ENCODE measurements at places on chromosomes 5 and 9.

DNA sequence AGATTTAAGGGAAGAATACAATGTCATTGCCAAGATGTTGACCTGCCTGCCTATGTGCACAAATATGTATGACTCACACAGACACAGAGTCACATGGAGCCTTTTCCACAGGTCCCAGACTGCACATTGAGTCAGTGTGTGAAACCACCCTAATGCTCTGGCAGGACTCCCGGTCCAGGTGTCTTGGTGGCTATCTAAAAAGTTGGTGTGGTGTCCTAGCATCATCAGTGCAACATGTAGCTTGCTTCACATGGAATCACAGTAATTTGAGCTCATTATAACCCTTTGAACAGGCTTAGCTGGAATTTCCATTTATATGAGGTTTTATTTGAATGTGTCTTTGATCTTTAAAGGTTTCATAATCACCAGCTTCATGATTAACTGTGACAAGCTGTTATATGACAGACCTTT is 10.7 kb downstream of the IFNA5 start:
- H3K4me1 ChIP-seq: no peaks in the 10 kb centered on the region
- no peaks in the 10 kb centered on the region for H3K36me3 ChIP-seq
- DNase-seq: no peak
- no peak overlapping the region for H3K4me3 ChIP-seq

GRCh38 chr9:4167728-4168127 is 132.1 kb downstream of the GLIS3 start:
- no peak overlapping the region for H3K4me3 ChIP-seq
- H3K36me3 ChIP-seq: no peaks in the 10 kb centered on the region
- DNase-seq: no peak
- H3K4me1 ChIP-seq: no peaks in the 10 kb centered on the region

- H3K27me3 ChIP-seq: peaks cover 15% of the 10 kb centered on the region
- H3K4me3 ChIP-seq: no peak overlapping the region
- no peak for DNase-seq
- peaks cover 6% of the 10 kb centered on the region for H3K36me3 ChIP-seq
Observed at GRCh38 chr9:88801214-88801796, 190.0 kb upstream of the S1PR3 start.

DNA sequence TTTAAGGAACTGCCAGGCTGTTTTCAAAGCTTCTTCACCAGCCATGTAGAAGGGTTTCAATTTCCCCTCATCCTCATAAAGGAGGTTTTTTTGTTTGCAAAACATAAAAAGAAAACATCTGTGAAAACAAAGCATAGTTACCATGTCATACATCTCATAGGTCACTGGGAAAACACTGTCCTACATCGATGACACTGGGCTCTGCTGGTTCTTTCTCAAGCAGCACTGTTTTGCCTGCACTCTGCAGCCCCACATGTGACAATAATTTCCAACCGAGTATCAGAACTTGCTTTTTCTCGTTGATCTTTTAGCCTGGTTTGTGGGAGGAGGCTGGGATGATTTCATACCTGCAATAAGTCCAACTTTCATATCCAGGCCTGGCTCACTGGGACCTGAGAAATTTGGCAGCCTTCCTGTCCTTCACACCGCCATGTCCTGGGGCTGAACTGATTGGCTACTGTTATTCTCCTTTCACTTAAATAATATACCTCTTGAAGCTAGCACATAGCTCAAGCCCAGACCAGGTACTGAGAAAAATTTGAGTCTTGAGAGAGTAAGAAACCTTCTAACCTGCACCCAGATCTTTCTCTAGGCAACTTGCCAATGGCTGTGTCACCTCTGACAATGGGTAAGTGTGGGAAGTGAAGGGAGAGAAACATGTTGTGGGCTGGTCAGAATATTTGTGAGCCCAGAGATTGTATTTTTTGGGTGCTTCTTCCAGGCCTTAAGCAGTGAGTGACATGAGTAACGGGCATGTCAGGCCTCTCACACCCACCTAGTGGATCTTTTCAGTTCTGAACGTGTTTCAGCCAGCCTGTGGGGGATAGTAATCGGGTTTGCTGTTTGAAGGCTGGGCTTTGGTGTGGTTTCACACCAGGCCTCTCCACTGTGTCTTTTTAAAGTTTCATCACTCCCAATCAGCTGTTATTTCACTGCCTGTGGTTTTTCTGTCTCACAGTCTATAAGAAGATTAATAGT is 502.8 kb downstream of the NTRK2 start:
- H3K36me3 ChIP-seq: peaks cover 2% of the 10 kb centered on the region
- no peaks in the 10 kb centered on the region for H3K27me3 ChIP-seq
- no peak overlapping the region for H3K4me3 ChIP-seq
- no peak for DNase-seq

- DNase-seq: no peak
- no peaks in the 10 kb centered on the region for H3K4me1 ChIP-seq
- H3K27me3 ChIP-seq: no peaks in the 10 kb centered on the region
- H3K27ac ChIP-seq: no peak overlapping the region
Observed at GRCh38 chr5:100877274-100877673, 25.8 kb downstream of the ST8SIA4 start.

DNA sequence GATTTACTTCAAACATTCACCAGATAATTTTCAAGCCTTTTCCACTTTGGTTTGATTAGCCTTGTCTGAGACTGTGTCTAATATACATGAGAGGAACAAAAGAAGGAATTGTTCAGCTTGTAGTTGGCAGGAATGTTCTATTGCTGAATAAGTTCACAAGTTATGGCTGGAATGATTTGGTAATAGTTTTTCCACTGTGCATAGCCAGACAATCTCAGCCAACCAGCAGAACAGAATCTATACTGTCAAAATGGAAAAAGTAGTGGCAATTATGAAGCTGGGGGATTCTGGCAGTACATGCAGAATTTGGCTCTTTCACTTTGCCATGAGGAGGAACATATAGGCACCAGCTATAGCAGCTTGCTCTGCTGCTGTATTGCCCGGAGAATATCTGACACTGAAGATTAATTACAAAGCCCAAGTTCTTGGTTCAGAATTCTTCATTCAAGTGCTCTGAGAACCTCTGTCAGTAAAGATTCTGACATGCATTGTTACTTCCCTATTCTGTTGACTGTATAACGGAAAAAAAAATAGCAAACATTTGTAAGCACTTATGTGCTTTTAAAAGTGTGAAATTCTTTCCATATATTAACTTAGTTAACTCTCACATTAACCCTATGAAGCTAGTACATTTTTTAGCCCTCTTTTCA is 150.6 kb downstream of the PRR16 start:
- no peaks in the 10 kb centered on the region for H3K36me3 ChIP-seq
- peaks cover 20% of the 10 kb centered on the region for H3K4me1 ChIP-seq
- no peaks in the 10 kb centered on the region for H3K27me3 ChIP-seq
- H3K4me3 ChIP-seq: no peak overlapping the region

GRCh38 chr5:33401482-33402390 is 39.0 kb upstream of the TARS1 start:
- DNase-seq: no peak
- H3K4me1 ChIP-seq: no peaks in the 10 kb centered on the region
